ENCODE measurements at places on chromosomes 7 and 10. TPM values are rescaled to one million over a fixed set of nuclear protein-coding genes. Genes with fewer than 3 reads are reported as not detected.

Gene HOXA3
- total RNA-seq, result not detected

Gene KCNMA1
- 0.17 TPM for total RNA-seq

Gene IDI2
- total RNA-seq, result not detected

Gene PLCE1
- 0.05 TPM for total RNA-seq

Gene LIPK
- not detected for total RNA-seq

Gene SGPL1
- 29.4 TPM for total RNA-seq

Gene PBLD
- total RNA-seq, result 2.3 TPM

Gene PON1
- total RNA-seq, result not detected

Gene PFKP
- 153 TPM for total RNA-seq

Gene CLCN1
- total RNA-seq, result 0.07 TPM

Gene ZNF25
- total RNA-seq, result 6.2 TPM

Gene BMPER
- not detected for total RNA-seq

Gene H2AZ2
- total RNA-seq, result 263 TPM

Gene PPP1R9A
- not detected for total RNA-seq

Gene NACAD
- 0.05 TPM for total RNA-seq

Gene MEIG1
- total RNA-seq, result not detected

Gene EFCAB10
- total RNA-seq, result not detected

Gene ASAH2B
- 2.2 TPM for total RNA-seq

Gene C7orf33
- total RNA-seq, result not detected

Gene PDZD7
- total RNA-seq, result 0.71 TPM

Gene SLC29A4
- 0.12 TPM for total RNA-seq

Gene ENKUR
- 0.12 TPM for total RNA-seq

Gene SND1
- 250 TPM for total RNA-seq

Gene BICC1
- total RNA-seq, result not detected

Gene KLF14
- not detected for total RNA-seq

Gene LIPJ
- total RNA-seq, result not detected

Gene NUP205
- 83.8 TPM for total RNA-seq

Gene PTPRZ1
- not detected for total RNA-seq

Measured in T-helper 1 cell treated with Interleukin-12 subunit alpha and Interleukin-12 subunit beta and Interleukin-4 antibody, amounts not matched to agents 30 ng/mL and 1 ng/mL, for 36 hours (primary cell).